ENCODE measurements at places on chromosomes 5 and 9. TPM values are rescaled to one million over a fixed set of nuclear protein-coding genes. Genes with fewer than 3 reads are reported as not detected.

PCBD2 gene
- total RNA-seq, result 16.3 TPM

DNA sequence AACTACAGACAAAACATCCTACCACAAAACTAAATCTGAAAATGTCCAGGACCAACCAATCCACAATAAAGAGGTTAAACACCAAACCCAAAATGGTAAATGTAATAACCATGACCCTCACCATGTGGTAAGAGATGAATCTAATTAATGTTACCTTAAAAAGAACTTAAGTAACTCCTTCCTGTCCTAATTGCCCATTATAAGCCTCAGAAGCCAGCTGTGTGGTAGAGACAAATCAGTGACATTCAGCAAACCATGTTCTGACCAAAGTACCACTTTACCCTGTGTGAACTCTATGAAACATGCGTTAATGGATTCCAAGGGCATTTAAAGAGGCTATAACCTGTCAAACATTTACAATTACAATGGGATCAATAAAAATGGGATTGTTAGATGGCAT, 25.0 kb downstream of the LPAR1 start:
- no peak for DNase-seq

DNA sequence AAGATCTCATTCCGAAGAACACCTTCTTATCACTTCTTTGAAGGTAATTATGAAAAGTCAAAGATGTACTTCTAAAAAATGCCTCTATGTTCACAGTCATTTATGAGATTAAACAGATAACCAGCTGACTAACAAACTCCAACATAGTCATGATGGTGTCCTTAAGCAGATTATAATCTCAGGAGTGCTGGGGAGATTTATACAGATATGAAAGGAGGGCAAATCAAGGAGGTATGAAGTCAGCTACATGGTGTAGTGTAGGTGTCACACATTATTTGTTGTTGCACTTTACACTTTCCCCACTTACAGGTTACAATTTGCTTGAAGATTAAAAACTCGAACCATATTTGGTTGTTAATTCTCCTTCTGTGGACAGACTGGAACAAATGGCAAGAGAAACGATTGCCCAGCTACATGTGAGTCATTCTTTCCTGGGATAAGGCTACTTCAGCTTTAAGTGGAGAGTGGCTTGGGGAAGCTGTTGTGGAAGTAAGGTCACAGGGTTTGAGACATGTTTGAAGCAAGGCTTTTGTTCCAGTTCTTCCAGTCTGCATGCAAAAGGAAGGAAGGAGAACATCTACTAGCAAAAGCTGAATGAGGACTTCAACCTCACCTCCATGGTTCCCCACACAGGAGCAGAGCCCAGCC, 320.1 kb downstream of the ADGRV1 start:
- DNase-seq, result peak; percentile 21

- DNase-seq, result no peak
These were observed 4.7 kb upstream of the ADCY2 start for GRCh38 chr5:7391215-7391614.

- no peak for DNase-seq
These were observed 110.3 kb upstream of the IQGAP2 start for GRCh38 chr5:76292620-76293322.

CHSY3 gene
- 7.6 TPM for total RNA-seq

DNA sequence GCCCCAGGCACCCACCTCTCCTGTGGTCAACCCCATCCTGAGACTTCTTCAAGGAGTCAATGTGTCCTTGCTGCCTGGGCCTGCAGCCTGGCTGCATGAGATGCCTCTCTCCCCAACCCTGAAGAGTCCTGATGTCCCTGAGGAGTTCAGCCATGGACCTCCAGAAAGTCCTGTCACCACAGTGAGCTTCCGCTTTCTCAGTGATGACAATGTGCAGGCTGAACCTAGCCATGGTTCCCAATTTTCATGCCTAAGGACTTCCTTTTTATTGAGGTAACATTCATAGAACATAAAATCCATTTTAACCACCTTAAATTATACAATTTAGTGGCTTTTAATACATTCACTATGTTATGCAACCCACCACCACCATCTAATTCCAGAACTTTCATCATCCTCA, 29.1 kb downstream of the DAP start:
- DNase-seq, result no peak

TBCA gene
- total RNA-seq, result 91.3 TPM

S1PR3 gene
- 37.6 TPM for total RNA-seq

RNF224 gene
- total RNA-seq, result not detected

- no peak for DNase-seq
These were observed 35.5 kb downstream of the MED10 start for GRCh38 chr5:6342689-6343315.

DNA sequence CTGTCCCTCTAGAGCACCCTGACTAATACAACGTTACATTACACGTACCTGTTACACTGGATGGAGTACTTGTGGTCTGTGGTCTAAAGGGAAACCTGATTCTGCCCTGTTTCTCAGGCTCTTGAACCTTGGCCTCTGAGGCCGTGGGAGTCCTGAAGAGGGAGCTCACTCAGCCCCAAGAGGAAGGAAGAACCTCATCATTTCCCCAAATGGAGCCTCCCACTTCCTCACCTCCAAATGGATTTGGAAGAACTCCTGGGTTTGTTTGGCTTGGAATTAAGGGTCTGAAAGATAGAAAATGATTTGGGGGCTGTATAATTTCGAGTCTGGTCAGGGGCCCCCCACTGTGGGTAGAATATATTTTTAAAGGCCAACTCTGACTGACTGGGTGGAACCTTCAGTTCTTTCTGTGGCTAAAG, 200.2 kb downstream of the SEMA6A start:
- no peak for DNase-seq

DNA sequence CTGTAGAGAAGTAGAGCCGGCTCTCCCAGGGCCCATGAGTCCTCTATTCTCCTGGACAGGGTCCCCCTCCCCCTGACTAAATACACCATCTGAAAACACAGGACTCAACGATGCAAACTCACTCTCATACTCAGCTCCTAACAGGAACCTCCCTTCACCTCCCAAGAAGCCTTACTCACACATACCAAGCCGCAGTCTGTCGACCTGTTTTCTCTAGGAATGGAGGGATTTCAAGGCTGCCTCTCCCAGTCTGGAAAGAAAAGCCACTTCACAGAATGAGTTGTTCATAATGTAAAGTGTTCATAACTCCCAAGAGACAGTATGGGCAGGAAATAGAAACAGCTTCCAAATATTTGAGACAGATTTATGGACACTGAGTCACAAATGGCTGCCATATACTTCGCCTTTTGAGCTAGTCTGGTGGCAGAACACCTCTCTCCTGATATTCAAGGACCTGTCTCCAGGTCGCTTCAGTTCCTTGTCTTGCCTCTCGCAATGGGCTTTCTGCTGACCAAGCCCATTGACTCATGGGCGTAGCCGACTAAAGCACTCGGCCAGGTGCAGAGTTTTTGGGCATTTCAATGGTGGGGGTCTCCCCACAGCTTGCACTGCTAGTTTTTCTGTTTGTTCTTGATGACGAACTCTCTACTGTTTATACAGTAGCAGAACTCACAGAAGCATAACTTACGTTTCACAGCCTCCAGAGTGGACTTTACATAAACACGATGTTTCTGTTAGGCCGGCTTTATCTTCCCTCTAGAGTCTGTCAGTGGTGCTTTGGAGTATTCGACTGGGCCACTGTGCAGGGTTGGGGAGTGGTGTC, 25.0 kb upstream of the IL17B start:
- no peak for DNase-seq

NR2F1 gene
- 31.2 TPM for total RNA-seq

DNA sequence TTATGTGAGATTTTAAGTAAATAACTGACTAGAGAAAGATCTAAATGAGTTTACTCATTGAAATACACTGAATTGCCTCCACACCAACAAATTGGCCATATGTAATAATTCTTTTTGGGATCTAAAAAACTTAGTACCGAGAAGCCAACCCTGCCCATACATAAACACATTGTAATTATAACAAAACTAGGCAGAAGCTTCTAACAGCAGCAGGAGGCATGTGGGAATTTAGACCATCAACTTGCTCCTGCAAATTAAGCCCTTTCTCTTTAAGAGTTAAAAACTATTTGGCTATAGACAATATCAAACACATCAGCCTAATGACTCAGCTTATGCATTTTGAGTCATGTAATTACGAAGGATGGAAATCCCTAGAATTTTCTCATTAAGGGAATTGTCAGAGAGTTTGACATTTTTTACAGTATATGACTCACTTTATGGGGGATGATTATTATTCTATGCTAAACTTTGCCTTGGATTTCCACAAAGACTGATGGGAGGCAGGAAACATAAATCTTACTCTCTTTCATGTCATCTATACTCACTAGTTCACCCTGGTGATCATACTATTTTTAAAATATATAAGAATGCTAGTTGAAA, 1.0 kb downstream of the IL7R start:
- DNase-seq, result no peak

DNA sequence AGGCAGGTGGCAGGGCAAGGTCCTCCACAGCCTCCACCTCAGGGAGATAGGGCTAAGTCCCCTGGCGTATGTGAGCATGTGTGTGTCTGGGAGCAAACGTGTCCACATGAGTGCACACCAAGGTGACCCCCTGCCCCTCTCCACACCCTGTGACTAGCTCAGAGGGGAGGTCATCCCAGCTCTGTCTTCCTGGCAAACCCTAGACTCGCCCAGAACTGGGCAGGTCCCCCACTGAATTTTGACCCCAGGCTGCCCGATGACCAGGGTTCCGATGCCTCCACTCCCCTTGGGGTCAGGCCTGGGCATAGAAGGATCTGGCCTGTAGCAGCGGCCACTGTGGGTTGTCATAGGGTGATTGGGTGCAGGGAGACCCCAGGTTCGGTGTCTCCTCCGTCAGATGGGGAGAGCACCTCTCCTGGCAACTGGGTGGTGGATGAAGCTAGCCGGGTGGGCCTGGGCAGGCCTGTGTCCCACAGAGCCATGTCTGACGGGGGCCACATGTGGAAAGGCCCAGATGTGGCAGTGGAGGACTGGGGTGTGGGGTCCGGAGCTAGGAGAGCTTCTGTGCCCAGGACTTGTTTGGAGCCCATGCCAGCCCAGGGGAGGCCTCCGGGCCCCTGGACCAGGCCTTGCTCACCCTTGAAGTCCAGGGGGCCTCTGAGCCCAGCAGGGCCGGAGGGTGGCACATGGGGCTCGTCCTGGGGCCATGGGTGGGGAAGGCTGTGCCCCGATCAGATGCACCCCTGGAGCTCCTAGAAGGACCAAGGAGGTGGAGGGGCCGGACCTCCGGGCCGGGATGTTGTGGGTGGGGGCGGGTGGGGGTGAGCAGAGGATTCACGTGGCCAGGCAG, 6.2 kb downstream of the DIPK1B start:
- no peak for DNase-seq

GFI1B gene
- 0.51 TPM for total RNA-seq

DNA sequence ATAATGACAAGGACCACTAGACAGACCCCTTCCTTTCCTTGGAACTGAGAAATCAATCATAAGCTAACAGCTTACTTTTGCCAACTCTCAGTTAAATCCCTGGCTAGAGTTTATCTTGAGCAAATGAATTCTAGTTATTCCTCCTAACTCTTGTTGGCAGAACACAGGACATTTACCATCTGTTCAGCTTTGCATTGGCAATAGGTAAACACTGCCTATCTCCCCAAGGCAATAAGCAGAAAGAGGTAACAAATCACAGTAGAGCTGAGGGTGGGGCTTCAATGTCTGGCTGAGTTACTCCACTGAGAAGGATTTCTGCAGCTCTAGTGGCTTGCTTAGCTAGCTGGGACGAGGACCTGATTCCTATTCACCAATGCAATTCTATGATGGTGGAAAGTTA, 503.3 kb upstream of the GRIA1 start:
- DNase-seq, result no peak

DNA sequence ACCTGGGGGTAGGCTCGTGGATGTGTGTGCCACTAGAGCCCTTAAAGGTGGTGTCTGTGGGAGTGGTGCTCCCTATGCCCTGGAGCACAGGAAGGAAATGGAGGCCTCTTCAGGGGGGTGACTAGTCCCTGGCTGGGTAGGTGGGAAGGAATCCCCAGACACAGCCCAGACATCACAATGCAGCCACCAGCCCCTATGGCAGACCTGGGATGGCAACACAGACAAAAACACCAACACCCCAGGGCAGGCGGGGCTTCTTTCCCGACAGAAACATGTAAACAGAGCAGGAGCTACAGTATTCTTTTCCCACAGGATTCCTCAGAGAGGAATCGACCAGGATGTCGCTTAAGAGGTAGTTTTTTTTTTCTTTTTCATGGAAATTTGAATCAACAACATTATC, 10.4 kb upstream of the NR5A1 start:
- DNase-seq, result no peak

- no peak for DNase-seq
These were observed 73.9 kb downstream of the GABBR2 start for GRCh38 chr9:98634685-98635336.

DNA sequence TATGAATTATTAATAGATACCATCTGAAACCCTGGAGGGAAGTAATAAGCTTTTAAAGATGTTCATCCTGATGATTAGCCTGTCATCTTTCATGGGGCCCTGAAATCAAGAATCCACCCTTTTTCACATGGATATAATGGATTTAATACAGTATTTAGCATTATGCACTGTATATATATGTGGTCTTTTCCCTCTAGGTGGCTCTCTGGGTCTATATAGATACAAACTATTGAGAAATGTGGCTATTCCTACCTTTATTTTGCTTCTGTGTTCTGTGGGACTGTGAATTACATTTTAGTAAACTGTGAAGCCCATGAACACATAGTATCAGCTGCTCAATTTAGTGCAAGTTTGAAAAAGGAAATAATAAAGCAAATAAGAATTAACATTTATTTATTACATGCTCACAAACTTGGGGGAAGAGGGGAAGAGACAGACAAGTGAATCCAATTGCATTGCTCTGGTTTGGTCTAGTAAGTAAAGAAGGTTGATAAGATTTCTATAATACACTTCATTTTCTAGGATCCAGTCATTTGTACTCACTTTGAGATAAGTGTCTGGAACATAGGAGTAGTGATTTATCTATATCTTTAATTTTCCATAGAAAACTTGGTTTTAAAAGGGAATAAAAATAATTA, 112.2 kb downstream of the SCAMP1 start:
- DNase-seq, result no peak

DNA sequence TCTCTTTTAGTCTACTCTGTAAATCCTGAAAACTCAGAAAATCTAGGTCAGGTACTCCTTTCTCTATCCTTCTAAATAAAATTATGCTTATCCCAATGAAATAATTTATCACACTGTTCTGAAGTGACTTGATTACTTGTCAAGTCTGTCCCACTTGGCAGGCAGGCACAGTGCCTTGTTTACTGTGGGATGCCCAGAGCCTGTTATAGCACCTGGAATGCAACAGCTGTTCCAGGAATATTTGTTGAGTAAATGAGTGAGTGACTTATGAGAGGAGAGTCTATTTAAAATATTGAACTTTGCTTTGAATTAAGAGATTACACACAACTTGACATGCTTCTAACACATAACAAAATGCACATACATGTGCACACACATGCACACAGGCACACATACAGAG, 130.0 kb downstream of the MPDZ start:
- DNase-seq, result peak; percentile 43

DNA sequence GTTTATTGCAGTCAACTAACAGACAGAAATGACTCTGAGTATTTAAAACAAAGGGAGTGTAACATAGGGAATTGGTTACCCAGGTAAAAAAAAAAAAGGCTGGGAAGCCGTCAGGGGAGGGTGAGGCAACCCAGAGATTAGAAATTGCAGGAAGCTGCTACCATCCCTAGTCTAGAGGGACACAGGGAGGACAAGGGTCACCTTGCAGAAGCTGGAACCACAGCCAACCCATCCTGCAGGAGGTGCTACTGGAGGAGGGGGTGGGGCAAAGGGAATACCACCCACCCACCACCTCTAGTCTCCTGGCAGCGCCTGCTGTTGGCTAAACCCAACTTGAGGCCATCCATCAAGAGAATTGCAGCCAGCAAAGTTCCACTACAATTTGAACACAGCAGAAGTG, 6.5 kb downstream of the CAST start:
- no peak for DNase-seq

Data from tongue (tissue), 3 donors.